Keratinocyte (primary cell): ENCODE measurements at places on chromosomes 7 and 10. TPM values are rescaled to one million over a fixed set of nuclear protein-coding genes. Genes with fewer than 3 reads are reported as not detected.

GRID2IP gene
- 0.01 to 0.04 TPM (median 0.03 TPM) in 3 replicates for polyA plus RNA-seq

DNA sequence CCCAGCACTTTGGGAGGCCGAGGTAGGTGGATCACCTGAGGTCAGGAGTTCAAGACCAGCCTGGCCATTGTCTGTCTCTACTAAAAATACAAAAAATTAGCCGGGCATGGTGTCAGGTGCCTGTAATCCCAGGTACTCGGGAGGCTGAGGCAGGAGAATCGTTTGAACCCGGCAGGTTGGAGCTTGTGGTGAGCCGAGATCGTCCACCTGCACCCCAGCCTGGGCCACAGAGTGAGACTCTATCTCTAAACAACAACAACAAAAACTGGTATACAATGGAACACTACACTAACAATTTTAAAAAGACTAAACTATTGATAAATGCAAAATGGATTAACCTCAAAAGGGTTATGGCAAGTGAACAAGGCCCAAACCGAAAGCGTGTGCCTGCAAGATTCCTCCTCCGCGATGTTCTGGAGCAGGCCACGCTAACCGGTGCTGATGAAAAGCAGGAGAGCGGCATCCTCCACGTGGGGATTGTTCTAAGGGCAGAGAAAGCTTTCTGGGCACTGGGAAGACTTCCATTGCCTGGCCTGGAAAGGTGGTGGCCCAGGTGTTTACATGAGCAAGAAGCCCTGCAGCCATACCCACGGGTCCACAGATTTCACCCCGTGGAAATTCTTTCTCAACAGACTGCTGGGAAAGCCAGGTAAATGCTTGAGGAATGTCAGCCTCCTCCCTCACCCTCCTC is 53.8 kb downstream of the PDGFA start:
- no peak for DNase-seq

- no peak for DNase-seq
These were observed 642.0 kb downstream of the SDK1 start for GRCh38 chr7:3942816-3943745.

GRCh38 chr10:103592186-103593021 is 98.9 kb downstream of the NEURL1 start:
- DNase-seq: no peak

DNA sequence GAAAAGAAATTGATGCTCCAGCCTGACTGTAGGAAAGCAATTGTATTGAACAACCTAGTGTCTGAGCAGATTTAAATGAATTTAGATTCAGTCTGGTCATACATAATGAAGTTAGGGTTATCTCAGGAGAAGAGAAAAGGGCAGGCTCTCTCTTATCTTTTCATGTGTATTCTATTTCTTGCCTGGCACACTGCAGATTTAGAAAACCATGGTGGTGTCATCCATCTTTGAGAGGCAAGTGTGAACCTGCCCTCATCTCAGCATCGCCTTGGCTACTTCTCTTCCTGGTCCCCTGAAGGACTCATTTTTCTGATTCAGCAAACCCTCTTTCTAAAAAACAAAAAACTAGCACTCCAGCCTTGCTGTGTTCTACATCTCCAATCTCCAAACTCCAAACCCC is 137.7 kb downstream of the LRRC4 start:
- DNase-seq: no peak

DNA sequence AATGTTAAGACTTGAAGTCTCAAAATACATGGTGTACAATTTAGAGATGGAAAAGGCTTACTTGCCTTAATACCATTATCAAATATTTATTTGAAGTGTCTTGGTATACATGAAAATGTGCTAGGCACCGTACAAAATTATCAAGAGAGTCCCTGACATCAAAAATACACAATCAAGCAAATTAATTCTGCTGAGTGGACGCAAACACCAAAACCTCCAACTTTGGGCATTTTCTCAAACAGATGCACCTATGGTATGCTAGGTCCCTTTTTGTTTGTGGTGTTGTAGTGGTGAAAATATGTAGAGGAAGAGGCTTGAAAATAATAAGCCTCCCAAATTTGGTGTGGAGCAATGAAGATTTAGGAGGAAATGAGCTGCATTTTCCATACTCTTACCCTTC is 24.8 kb downstream of the ZNF800 start:
- DNase-seq: no peak

MNX1 gene
- polyA plus RNA-seq: 0.02 TPM in 1 of 3 replicates, not detected in the others

TMEM243 gene
- 13.3 to 30.6 TPM (median 16.2 TPM) in 3 replicates for polyA plus RNA-seq

CLEC2L gene
- not detected in 3 replicates for polyA plus RNA-seq

- no peak for DNase-seq
These were observed 73.3 kb upstream of the SMNDC1 start for GRCh38 chr10:110378006-110378405.

DNA sequence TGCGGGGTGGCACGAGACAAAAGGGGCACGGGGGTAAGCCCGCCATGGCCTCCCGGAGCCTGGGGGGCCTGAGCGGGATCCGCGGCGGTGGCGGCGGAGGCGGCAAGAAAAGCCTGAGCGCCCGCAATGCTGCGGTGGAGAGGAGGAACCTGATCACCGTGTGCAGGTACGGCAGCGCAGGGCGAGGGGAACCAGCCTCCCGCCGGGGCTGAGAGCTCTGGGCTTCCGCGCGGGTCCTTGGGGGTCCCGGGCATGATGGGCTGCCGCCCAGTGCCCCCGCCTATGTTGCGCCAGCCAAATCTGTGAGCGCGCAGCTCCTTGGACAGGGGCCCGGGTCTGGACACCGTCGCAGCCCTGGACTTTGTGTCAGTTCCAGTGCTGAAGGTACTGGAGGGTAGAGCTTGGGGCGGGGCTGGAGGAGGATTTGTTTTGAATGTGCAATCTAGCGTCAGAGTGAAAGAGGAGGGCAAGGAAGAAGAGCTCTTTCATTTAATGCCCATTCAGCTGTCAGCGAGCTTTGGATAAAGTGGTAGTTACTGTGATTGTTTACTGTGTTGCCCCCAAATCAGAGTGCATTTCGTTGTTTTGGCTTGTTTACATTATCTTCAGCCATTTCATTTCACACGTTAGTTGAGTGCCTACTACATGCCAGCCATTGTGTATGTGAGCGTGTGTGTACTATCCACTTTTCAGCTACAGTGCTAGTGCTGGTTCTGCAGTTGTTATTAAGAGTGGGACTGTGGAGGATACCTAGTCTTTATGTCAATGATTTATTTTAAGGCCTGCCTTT is 777 bp downstream of the RUNDC3B start:
- DNase-seq: no peak

DNA sequence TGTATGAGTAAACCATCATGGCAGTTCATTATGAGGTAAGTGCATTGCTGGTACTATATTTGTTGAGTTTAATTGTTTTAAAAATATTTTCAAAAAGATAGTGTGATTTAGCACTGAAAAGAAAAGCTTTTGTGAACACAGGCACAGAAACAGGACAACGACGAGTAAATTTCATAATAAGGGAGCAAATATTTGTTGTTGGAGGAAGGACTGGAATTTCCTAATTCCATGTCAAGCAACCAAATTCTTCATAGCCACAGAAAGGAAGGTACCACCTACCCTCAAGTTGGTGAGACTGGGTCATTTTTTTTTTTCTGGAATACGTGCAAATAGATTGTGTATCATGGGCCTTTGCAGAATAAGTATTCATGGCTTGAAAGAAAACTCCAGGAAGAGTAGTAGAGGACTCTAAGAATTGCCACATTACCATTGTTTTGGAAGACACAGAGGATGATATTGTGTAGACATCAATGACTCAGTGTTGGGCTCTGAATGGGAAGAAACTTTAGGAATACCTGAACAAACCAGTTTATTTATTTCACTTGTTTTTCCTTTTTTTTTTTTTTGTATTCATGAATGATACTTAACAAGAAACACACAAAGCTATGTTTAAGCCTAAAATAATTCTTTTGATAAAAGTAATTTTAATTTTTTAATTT is 7.8 kb downstream of the UBE2D4 start:
- DNase-seq: no peak

DNA sequence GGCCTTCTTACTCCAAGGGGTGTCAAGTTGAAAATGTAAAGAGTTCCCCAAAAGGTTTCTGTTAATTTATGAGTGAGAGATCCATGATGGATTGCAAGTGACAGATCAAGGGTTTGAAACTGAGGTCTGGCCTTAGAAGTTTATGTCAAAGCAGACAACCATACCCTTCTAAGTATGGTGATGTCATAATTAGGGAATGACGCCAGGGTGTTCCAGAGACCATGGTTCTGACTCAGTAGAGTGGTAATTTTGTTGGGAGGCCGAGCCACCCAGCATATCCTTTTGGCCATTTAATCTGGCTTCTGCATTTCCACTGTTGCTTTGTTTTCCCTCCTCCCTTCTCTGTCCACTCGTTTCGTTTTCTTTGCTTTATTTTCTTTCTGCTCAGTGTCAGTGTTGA is 2.7 kb downstream of the TRUB1 start:
- no peak for DNase-seq

DNA sequence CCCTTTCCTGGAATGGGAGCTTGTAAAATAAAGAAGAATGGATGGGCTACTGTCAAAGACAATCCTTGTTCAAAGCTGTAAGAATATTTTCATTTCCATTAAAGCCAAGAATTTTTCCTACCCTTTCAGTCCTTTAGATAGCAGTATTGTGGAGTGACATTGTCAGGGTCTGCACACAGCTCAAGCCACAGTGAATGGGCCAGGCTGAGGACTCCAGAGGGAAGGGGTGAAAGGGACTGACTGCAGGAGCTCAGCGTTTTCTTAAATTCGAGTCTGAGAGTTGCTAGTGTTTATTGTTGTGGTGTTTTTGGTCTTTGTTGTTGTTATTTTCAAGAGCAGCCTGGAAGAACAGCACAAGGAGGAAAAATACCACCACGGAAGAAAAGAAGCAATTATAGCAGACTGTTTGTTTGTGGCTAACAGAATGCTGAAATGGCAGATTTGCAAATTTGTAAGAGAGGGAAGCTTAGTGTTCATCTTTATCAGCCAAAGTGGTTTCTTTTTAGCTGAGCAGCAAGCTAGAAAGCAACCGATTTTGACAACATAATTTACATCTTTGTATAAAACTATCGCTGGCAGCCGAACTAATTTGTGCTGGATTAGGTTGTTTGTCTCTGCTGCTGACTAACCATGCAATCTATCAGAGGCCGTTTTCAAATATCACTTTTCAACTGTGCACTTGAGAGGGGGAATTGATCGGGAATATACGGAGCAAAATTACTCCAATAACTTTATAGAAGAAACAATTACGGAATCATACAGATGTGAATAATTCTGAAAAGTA is 192.1 kb downstream of the LRMDA start:
- DNase-seq: no peak

DNA sequence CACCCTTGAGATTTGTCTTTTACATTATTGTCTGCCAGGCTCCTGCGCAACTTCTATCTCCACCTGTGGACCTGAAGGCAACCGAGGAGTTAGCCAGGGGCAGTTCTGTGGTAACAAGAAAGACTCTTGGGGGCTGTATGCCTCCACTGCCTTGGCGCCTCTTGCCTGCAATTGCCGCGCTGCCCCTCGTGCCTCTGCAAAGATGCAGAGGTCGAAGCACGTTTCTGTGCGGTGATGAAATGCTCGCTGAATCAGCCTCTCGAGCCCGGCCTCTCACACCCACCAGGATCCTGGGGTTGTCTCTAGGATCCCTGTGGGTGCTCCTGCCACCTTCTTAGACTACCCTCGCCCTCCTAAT is 486 bp upstream of the LHFPL3 start:
- DNase-seq: no peak

SMURF1 gene
- polyA plus RNA-seq: 20.7 to 32.3 TPM (median 22.2 TPM) in 3 replicates

DNA sequence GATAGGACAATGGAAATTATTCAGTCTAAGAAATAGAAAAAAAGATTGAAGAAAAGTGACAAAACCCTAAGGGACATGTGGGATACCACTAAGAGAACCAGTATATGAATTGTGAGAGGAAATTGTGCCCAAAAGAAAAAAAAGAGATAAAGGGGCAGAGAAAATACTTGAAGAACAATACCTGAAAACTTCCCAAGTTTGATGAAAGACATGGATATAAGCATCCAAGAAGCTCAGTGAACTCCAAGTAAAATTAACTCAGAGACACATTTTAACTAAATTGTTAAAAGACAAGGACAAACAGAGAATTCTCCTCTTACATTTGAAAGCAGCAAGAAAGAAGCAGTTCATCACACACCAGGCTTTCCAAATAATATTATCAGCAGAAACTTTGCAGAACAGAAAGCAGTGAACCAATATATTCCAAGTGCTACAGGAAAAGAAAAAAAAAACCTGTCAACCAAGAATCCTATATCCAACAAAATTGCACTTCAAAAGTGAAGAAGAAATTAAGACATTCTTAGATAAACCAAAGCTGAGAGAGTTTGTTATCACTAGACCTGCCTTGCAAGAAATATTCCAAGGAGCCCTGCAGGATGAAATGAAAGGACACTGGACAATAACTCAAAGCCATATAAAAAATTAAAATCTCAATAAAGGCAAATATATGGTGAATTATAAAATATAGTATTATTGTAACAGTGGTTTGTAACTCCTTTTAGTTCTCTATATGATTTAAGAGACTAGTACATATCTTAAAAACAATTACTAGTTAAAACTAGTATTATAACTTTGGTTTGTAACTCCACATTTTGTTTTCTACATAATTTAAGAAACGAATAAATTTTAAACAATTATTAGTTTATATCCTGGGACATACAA is 470.0 kb downstream of the PTPRN2 start:
- no peak for DNase-seq

PLEKHS1 gene
- not detected in 3 replicates for polyA plus RNA-seq

- DNase-seq: no peak
These were observed 32.4 kb downstream of the UNC5B start for GRCh38 chr10:71244431-71245419.

DNA sequence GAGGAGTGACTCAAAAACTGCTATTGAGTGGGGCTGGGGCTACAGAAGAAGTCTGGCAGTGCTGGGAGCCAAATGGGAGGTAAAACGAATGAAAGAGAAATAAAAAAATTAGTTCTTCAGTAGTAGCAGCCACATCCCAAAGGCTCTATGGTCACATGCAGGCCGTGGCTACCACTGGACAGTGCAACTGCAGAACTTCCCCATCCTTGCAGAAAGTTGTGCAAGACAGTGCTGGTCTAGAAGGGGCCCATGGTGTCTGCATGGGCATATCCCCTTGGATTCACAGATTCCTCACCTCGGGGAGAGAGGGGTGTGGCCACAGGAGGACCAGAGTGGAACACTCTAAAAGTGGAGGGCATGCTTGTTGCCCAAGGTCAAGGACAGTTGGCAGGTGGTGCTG is 47.6 kb downstream of the RPS24 start:
- no peak for DNase-seq

SSC4D gene
- 0.98 to 1.6 TPM (median 1.1 TPM) in 3 replicates for polyA plus RNA-seq

STOX1 gene
- 0.11 to 0.24 TPM (median 0.14 TPM) in 3 replicates for polyA plus RNA-seq

- no peak for DNase-seq
These were observed 143.9 kb downstream of the PFKFB3 start for GRCh38 chr10:6346631-6347030.

C10orf62 gene
- 0.06 to 0.08 TPM in 2 of 3 replicates, not detected in the other for polyA plus RNA-seq

FOXI2 gene
- not detected in 3 replicates for polyA plus RNA-seq

GRCh38 chr7:90853205-90853604 is 257.1 kb downstream of the CDK14 start:
- DNase-seq: no peak

CPED1 gene
- 0.62 to 1.1 TPM (median 0.72 TPM) in 3 replicates for polyA plus RNA-seq

GRCh38 chr10:132334631-132335188 is 2.7 kb downstream of the LRRC27 start:
- DNase-seq: no peak

DNA sequence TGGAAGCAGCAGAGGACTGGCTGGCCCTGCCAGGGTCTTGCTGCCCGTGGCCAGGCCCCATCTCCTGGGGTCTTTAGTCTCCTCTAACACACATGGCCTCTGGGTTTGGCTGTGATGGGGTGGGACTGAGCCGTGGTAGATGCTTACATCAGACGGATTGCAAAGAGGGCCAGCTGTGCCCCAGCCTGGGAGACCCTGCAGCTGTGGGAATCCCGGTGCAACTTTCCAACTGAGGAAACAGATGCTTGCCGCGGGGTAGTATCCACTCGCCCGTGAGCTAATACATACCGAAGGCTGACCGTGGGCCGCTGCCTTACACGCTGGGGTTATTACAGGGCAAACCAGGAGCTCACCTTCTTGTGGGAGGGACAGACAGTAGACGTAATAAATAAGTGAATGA is 24.1 kb upstream of the SH2B2 start:
- no peak for DNase-seq
